Stimulated activated CD4-positive, alpha-beta T cell treated with anti-CD3 and anti-CD28 coated beads, Interleukin-4, amount 100 ng/mL, for 1 hour (primary cell): ENCODE measurements at places on chromosomes 12 and 14.

- DNase-seq: no peak
These were observed 84.7 kb upstream of the FERMT2 start for GRCh38 chr14:53035336-53036210.

- DNase-seq: no peak
These were observed 164.7 kb downstream of the RAD51B start for GRCh38 chr14:67984274-67984673.

DNA sequence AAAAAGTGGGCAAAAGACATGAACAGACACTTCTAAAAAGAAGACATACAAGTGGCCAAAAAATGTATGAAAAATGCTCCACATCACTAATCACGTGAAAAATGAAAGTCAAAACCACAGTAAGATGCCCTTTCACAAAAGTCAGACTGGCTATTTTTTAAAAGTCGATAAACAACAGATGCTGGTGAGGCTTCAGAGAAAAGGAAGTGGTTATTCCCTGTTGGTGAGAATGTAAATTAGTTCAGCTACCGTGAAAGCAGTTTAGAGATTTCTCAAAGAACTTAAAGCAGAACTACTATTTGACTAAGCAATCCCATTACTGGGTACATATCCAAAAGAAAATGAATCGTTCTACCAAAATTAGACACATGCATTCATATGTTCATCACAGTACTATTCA lies 237.0 kb downstream of the KIF21A start:
- no peak for DNase-seq

- DNase-seq: no peak
These were observed 42.4 kb downstream of the YEATS4 start for GRCh38 chr12:69401940-69402339.
